ENCODE measurements at places on chromosomes 11 and 22.

DNA sequence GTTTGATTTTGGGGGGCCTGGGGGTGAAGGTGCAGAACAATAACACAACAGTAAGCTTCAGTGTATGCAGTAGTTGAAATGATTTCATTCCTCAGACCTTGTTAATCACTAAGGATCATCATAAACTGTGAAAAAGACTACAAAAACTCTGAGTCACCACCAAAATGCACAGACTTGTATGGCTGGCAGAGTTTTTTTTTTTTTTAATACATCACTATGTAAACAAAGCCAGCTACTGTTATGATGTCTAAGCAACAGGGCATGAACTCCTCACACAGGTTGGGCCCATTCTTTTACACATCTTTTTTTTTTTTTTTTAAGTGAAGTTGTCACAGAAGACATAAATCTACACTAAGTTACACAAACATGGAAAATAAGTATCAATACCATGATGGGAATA lies 311.9 kb downstream of the GUCY1A2 start:
- no peak for DNase-seq

- no peak for DNase-seq
Measured at GRCh38 chr11:27705873-27706820, 5.9 kb upstream of the BDNF start.

DNA sequence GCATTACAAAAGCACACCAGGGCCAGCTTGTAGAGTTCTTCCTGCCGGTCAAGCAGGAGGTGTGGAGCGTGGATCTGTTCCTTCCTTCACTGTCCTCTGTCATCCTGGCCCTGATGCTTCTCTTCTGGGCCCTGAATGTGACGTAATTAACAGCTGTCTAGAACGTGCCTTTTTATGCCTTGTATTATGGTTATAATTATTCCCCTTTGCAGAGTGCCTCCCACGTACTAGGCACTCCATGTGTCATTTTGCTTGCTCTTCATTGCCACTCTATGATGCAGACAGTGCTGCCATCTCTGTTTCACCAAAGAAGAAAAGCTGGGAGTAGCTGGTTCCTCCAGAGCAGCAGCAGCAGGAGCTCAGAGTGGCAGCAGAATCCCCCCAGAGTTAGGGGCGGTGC lies 132.1 kb upstream of the TTC12 start:
- DNase-seq, result no peak

DNA sequence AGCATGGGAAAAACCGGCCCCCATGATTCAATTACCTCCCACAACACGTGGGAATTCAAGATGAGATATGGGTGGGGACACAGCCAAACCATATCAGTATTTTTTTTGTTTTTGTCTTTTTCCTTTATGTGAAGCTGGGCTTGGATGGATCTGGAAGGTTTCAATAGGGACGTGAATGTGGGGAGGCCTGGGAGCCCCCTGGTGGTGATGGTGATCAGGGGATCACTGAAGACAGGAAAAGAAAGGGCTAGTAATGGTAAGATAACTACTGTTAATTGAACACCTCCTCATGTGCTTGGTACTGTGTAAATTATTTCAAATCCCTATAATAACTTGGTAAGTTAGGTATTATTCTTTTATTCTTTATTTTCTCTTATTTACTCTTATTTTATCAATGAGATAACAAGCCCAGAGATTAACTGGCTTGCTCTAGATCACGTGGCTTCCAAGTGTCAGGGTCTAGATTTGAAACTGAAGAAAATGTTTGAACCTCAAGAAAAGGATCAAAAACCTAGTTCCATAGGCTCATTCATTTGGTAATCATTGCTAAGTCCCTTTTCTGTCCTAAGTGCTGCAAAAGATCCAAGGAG lies 364.2 kb downstream of the TENM4 start:
- peak; percentile 6 for DNase-seq

DNA sequence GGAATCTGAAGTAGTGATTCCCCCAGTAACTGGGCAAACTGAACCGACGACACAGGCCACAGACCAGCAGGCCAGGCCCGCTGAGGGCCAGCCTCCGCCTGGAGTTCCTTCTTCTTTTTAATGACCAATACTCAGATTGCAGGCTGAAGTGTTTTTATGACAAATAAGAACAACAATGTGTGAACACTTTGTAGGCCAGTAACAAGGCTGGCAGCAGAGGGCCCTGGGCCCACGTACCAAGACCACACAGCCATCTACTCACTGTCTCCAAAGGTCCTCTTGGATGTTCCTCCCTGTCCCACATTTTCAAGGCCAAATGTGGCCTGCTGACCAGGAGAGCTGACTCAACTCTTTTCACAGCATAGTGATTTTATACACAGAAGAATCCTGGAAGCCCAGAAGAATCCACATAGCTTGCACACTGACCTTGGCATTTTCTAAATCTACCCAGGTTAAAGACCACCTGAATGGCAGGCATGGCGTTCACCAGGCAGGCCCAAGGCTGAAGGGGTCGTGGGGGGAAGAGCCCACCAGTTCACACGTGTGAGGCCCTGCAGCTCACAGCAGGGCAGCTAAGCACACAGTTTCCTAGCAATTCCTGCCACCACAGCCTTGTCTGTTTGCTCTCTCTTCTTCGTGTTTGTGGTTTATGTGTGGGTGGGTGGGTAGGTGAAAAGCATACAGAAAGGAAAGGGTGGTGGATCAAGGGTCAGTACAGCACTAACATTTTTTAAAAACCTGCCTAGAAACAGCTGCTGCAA lies 13.3 kb downstream of the SMCO4 start:
- no peak for DNase-seq

- no peak for DNase-seq
Measured at GRCh38 chr11:115499241-115499799, 4.9 kb downstream of the CADM1 start.

DNA sequence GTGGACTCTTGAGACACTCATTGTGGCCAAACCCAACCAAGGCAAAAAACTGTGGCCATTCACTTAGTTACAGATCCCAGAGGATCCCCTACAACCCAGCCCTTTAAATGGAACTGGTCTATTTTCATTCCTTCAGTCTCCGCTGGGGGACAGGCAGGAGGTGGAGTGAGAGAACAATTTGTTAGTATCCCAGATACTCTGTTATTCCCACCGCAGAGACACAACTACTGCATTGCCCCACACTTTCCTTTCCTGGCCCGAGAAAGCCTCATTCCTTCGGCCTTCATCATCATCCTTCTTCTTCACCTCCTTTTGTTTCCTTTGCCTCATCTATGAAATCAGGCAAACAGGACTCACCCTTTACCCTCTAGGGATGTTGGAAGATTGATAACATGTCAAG lies 191.1 kb downstream of the NTM start:
- DNase-seq, result no peak

GRCh38 chr11:3840870-3841425 lies at the start of gene RHOG:
TSS of gene RHOG (minus strand) at chr11:3840959. CDS start at chr11:3828138, 12,821 bp downstream.
- peak; percentile 90 for DNase-seq

DNA sequence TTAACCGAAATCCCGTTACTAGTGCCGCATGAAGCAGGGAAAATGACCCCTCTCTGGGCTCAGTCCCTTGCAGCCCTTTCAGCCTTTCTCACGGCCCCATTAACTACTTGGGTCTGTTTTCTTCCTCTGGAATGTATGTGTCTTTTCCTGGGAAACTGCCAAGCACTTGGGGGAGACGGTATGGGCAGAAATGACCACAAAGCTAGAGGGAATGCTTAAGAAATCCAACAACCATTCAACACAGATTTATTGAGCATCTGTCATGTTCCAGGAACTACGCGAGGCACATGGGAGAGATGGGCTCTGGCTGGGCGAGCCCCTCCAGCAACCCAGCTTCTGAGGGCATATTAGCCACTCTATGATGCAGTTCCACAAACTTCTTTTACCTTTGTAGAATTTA lies 462.6 kb downstream of the BUD13 start:
- no peak for DNase-seq

GRCh38 chr11:2203440-2204259 lies 32.0 kb upstream of the TH start:
- no peak for DNase-seq
